ENCODE measurements at places on chromosomes 13 and 19. TPM values are rescaled to one million over a fixed set of nuclear protein-coding genes. Genes with fewer than 3 reads are reported as not detected.

The APC2 gene
- polyA plus RNA-seq: 0.11 TPM

The CD22 gene
- polyA plus RNA-seq: 12.3 TPM

The TBXA2R gene
- 1.2 TPM for polyA plus RNA-seq

The DPF1 gene
- 0.09 TPM for polyA plus RNA-seq

The FGF21 gene
- polyA plus RNA-seq: 0.11 TPM

The POU2F2 gene
- 7.7 TPM for polyA plus RNA-seq

The TEAD2 gene
- polyA plus RNA-seq: 6.6 TPM

The CRX gene
- polyA plus RNA-seq: 0.05 TPM

The CEACAM3 gene
- 1.5 TPM for polyA plus RNA-seq

The OR4F17 gene
- not detected for polyA plus RNA-seq

The INAFM1 gene
- 11.1 TPM for polyA plus RNA-seq

The NUFIP1 gene
- 4.1 TPM for polyA plus RNA-seq

The MAP4K1 gene
- 82.9 TPM for polyA plus RNA-seq

The NTF4 gene
- polyA plus RNA-seq: 30.1 TPM

The FUT1 gene
- 1.3 TPM for polyA plus RNA-seq
